ENCODE measurements at places on chromosomes 4 and X.
A peak's percentile ranks its signal among the peaks of the same experiment; 100 is the strongest.

DNA sequence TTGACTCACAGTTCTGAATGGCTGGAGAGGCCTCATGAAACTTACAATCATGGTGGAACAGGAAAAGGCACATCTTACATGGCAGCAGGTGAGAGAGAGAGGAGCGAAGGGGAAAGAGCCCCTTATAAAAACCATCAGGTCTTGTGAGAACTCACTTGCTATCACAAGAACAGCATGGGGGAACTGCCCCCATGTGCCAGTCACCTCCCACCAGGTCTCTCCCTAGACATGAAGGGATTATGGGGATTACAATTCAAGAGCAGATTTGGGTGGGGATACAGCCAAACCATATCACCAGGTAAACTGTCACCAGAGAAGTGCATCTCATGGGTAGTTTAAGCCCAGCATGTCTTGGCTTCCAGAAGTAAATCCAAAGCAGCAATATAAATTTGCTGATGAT is 7.5 kb upstream of the SMARCA5 start:
- DNase-seq = no peak

GRCh38 chr4:169649545-169650226 is 29.3 kb downstream of the CLCN3 start:
- DNase-seq = no peak

DNA sequence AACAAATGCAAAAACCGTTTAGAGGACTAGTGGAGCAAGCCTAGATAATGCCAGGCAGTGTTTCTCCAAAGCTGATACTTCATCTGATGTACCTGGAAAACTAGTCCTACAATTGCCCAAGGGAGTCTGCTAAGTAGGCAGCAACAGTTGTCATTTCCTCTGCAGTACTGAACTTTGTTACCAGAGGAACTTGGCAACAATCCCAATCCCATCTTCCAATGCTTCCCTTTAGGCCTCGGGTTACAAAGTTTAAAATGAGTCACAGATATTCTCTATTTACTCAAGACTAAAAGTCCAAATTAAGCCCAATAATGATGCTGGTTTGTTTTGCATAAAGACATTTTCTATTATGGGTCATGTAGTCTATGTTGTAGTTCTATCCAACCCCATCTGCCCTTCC is 120.0 kb upstream of the GLRA2 start:
- DNase-seq = no peak

DNA sequence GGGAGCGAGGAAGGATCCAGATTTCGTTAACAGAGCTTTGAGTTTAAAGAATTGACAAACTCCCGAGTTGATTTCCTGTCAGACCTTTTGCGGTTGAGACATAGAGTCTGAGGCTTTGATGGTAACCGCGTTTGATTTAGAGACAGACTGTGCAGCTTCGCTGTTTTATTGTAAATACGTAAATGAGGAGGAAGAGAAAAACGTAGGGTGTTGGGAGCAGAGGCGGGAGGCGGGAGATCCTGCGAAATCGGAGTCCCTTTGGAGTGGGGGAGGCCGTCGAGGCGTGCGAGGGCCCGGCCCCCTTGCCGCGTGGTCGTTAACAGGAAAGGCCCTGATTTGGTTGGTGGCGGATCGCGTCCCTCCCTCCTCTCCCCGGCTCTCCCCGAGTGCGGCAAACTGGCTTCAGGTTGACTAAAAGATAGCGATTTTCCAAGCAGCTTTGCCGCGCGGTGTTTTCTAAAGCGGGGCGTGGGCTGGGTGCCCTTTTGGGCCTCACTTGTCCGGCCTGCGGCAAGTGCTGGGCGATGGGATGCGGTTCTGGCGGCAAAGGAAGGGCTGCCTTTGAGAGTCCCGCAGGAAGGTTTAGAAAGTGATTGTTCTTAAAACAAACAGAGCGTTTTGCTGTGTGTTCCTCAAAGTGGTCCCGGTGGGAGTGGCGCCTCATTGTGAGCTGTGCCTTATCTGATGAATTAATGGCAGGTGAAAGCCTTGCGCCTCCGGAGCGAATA is 857 bp downstream of the SCML1 start:
- peak; percentile 39 for DNase-seq

DNA sequence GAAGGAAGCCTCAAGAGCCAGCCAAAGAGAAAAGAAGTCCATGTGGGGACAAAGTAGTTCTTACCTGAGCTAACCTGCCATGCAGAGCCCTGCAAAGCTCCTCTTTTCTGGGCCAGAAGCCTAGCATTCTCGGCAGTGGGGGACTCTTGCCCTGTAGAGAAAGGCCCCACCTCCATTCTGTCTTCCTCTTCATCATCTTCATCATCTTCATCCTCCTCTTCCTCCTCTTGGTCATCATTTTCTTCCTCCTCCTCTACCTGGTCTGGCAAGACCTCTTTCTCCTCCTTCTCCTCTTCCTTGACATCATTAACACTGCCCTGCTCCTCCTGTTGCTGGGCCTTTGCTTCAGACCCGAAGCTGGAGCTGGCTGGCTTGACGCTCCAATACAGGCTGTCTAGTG is 16.7 kb downstream of the LAS1L start:
- no peak for DNase-seq

DNA sequence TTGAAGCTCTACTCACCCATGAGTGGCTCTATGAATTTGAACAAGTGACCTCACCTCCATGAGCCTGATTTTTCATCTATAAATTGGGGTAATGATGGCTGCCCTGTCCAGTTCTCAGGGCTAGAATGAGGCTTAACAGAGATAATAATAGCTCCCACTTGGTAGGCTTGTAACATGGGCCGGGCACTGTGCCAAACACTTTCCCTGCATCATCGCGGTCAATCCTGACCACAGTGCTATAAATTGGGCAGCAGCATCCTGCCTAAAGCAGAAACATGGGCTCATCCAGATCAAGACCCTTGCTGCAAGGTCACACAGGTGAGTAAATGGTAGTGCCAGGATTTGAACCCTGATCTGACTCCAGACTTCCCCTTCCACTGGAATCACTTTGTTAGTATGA is 12.8 kb downstream of the APLN start:
- no peak for DNase-seq

- DNase-seq = no peak
Measured at GRCh38 chr4:127309369-127310102, 323.2 kb upstream of the INTU start.

DNA sequence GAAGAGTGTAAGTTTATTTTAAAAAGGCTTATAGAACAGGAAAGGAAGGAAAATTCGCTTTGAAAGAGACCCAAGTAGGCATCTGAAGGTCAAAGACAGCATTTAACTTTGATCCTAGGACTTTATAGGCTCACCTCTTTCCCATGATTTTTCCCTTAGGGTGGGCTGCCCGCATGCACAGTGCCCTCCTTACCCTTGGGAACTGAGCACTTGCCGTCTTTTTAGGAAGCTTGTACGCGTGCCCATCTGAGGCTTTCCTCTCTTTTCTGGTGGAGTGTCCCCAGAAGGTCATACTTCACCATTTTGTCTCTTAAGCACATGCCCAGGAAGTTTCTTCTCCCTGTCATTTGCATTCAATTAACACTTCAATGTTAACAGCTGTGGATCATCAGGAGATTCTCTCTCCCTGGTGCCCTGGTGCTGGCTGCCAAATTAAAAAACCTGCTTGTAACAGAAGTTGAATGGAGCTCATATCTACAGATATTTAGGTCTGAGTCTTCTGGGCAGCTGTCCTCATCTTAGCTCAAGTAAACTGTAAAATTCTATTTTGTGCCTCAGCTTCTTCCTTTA is 38.4 kb upstream of the IL9R start:
- DNase-seq = no peak

- no peak for DNase-seq
Measured at GRCh38 chr4:16124232-16124631, 40.4 kb upstream of the PROM1 start.

DNA sequence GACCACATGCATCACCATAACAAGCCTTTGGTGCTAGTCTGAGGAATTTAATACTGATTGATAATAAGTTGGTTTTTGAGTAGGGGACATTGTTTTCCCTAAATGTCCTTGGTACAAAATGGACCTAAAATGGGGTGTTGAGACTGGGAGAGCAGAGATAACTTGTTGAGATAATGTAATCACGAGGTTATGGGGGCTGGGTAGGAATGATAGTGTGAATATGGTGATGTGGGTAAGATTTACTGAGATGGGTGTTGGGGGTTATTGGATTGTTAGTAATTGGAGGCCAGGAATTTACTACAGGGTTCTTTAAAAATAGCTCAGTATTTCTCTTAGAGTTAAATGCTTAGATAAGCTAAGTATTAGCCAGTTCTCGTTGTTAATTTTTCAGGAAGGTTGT is 3.9 kb downstream of the BMP2K start:
- no peak for DNase-seq

- no peak for DNase-seq
Measured at GRCh38 chr4:41594432-41594831, 56.5 kb downstream of the LIMCH1 start.

DNA sequence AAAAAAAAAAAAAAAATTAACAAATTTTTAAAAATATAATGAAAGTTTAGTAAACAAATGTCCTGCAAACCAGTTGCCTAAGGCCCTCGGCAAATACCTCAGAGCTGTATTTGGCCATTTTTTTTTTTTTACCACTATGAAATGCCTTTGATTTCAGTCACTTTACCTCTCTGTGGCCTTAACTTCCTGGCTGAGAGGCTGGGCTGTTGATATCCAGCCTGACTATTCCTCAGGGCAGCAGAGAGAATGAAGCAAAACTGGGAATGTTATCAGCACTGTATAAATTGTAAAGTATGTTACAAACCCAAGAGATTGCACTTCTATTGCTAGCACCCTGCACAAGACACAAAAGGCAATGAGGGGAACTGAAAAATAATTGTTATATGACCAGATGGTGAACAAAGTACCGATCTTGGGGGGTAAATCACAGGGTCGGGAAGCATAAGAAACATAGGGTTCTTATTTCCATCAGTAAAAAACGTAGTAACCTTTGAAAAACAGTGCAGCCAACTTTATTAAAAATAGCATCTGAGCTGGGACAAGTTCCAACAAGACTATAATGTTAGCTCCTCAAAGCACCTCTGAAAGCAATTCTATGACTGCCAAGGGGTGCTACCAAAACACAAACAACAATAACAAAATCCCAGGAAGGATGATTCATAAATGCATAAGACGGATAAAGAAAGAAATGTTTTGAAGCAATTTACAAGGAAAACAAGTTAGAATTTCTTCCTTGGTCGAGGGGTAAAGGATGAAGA is 18.1 kb downstream of the USP46 start:
- no peak for DNase-seq

DNA sequence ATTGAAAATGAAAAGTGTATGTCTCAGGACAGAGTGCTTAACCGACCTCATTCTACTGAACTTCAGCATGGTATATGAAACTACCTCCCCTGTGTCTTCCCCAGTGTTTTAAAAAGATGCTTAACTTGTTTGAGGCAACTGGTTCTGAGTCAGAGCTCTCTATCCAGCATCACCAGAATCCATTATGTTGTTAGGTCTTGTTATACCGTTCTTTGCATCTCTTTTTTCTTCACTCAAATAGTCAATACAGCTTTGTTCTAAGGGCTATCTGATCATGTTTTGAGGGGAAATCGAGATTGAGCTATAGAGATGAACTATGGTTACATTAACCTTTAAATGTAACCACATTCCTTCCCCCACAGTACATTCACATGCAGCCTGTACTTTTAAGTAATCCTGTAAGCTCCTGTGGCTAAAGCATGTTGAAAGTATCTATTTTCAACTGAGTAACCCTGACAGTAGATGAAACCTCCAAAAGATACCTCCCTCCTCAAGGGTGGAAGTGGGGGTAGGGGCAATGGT is 514.4 kb downstream of the RPA4 start:
- DNase-seq = no peak

DNA sequence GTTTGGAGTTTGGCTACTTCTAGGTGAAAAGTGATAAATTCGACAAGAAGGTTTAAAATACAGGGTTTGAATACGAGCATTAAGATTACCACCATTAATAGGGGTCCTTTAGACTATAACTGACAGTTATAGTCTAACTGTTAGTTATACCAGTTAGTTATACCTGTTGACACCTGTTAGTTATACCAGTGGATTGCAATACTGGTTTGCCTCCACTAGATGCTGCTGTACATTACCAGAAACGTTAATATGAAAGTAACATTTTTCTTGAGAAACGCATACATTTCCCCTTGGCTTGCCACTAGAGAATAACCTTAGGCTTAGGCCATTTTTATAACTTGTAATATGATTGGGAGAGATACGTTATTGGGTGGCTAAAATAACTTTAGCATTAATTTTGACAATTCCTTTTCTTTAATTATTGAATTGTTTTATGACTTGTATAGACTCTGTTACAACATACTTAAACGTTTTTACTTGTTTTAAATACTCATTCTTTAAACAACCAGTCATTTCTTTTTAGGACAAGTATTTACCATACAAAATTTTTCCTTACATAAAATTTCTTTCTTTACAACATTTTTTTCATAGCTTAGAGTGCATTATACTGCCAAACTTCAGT is 911.2 kb downstream of the FSTL5 start:
- no peak for DNase-seq

- DNase-seq = no peak
Measured at GRCh38 chr4:55682295-55682694, 46.2 kb upstream of the NMU start.

GRCh38 chrX:150698981-150699380 is 5.8 kb downstream of the MTMR1 start:
- no peak for DNase-seq

- DNase-seq = no peak
Measured at GRCh38 chr4:136934601-136935000, 597.7 kb downstream of the PCDH18 start.

DNA sequence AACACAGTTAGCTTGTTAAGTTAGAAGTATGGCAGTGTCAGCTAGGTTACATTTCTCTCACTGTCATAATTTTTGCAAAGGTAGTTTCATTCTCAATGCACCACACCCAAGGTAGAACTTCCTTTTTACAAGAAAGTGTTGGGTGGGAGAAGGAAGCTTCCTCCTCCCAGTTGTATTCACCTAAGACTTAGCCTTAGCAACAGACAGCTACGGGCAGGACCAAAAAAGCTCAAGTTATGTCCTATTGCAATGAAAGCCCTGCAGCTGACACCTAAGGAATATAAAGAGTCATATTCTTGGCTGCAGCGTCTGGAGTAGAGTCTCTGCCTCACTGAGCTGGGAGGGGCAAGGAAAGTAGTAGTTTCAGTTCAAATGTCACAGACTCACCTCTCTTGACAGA is 25.1 kb upstream of the PRDM8 start:
- no peak for DNase-seq

GRCh38 chr4:55030589-55030988 is 94.8 kb downstream of the KDR start:
- no peak for DNase-seq

DNA sequence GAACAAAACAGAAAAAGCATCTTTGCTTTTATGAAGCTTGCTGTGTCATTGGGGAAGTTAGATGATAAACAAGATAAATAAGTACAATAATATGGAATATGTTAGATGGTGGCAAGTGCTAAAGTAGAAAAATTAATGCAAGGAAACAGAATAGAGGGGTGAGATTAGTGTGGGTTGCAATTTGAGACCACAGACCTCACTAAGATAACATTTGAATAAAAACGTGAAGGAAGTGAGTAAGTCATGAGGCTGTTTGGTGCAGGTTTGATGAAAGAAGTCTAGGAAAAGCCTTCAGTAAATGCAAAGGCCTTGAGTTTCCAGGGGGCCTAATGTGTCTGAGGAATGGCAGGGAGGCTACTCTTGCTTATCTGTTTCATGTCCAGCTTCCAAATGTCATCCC is 102.5 kb downstream of the CFAP299 start:
- DNase-seq = no peak

- no peak for DNase-seq
Measured at GRCh38 chr4:68460085-68460484, 12.8 kb downstream of the TMPRSS11E start.
